ENCODE measurements at places on chromosomes 4 and X.

DNA sequence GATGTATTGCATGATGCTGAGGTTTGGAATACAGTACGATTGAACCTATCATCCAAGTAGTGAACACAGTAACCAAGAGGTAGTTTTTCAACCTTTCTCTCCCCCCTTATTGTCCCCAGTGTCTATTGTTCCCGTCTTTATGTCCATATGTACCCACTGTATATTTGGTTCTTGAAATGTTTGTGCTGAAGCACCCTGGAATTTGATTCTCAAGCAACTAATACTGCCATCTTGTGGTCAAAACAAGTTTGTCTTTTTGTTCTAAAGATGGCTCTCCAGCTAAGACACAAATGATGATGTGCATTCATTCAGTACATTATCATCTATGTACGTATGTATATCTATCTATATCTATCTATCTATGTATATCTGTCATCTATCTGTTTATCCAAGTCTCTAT, 33.5 kb upstream of the DCX start:
- no peak for DNase-seq

DNA sequence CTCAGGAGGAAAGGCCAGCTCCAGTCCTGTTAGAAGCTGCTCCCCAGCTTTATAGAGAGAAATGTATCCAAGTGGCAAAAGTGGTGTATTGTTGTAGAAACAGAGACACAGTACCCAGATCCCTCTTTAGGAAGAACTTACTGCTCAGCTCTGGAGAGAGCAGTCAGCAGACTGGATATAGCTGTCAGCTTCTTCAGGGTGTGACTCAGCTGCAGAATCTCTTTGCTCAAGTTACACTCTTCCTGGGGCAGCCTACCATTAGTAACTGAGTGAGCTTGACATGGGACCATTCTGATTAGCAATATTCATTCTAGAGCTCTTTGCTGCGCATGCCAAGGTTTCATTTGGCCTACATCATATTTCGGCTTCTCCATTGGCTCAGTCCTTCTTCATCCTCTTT, 40.5 kb downstream of the ATP1B4 start:
- no peak for DNase-seq

- no peak for DNase-seq
Observed at GRCh38 chr4:123555807-123556273, 159.2 kb downstream of the SPRY1 start.

DNA sequence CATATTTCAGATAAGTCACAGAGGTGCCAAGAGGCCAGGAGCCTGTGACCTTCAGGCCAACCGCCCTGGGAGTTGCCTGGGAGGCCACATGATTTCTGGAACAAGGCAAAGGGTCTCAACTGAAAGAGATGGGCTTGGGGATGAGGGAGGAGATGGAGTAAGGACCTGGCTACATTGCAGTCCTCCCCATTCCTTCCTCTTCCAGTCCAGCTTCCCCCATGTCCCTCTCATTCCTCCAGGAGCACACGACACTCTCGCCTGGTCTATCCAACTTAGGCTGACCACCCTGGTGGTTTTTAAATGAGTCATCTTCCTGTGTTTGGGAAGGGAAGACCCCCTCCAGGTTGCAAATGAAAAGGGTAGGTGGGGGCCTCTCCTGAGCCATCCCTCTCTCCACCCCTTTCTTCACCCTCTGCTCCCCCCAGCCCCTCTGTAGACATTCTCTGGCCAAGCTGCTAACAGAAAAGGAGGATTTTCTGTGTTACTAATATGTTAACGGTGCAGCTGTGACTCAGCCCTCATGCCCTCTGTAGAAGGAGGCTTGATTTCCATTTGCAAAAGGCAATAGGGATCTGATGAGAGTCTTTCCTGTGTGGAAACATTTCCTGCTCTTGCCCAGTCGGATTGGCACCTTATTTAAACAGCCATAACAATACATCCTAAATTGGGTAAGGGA, 79.2 kb downstream of the RTL5 start:
- no peak for DNase-seq

- DNase-seq, result no peak
Observed at GRCh38 chr4:103895876-103896465, 176.2 kb upstream of the TACR3 start.

- no peak for DNase-seq
Observed at GRCh38 chr4:21117541-21118180, 417.4 kb downstream of the PACRGL start.

- no peak for DNase-seq
Observed at GRCh38 chr4:15500701-15501100, 31.0 kb downstream of the CC2D2A start.

- no peak for DNase-seq
Observed at GRCh38 chrX:10549280-10549679, 71.1 kb downstream of the MID1 start.

DNA sequence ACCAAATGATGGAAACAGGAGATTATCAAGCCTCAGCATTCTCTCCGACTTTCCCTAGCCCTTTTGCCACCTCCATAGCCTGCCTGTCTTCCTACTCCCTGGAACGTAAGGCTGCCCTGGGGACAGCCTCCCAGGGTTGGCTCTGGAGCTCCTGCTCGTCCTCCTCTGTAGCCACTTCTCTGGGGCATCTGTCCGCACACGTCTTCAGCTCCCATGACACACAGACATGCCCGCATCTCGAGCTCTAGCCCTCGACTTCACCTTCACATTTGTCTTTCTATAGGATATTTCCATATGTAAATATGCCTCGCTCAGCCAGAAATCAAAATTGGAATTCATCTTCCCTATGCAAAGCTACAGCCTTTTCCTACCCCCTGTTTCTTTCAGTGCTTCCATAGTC, 67.7 kb downstream of the TSC22D3 start:
- no peak for DNase-seq

DNA sequence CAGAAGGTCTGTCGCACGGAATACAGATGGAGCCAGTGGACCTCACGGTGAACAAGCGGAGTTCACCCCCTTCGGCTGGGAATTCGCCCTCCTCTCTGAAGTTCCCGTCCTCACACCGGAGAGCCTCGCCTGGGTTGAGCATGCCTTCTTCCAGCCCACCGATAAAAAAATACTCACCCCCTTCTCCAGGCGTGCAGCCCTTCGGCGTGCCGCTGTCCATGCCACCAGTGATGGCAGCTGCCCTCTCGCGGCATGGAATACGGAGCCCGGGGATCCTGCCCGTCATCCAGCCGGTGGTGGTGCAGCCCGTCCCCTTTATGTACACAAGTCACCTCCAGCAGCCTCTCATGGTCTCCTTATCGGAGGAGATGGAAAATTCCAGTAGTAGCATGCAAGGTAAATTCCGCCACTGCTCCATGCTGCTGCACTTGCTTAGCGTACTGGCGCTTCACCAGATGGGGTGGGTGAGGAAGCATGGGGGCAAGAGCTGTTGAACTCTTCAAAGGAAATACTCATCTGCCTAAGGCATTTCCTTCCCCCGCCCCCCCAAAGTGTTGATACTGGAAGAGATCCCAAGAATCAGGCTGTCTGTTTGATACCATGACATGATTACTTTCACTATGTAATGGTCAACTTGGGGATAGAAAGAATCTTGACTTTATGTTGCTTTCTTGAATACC, 24.8 kb downstream of the KLF3 start:
- DNase-seq, result no peak

DNA sequence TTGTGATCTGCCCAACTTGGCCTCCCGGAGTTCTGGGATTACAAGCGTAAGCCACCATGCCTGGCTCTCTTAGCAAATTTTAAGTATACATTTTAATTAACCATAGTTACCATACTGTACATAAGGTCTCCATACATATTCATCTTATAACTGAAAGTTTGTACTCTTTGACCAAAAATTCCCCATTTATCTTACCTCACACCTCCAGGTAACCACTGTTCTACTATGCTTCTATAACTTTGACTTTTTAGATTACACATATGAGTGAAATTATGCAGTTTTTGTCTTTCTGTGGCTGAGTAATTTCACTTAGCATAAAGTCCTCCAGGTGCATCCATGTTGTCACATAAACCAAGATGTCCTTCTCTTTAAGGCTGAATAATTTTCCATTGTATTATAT, 17.4 kb downstream of the C4orf51 start:
- DNase-seq, result no peak

GRCh38 chrX:138034136-138034535, 468.2 kb downstream of the ZIC3 start:
- DNase-seq, result no peak

GRCh38 chr4:149465955-149466354, 349.7 kb downstream of the IQCM start:
- no peak for DNase-seq

GRCh38 chrX:134580907-134581306, 77.4 kb downstream of the PLAC1 start:
- DNase-seq, result no peak

DNA sequence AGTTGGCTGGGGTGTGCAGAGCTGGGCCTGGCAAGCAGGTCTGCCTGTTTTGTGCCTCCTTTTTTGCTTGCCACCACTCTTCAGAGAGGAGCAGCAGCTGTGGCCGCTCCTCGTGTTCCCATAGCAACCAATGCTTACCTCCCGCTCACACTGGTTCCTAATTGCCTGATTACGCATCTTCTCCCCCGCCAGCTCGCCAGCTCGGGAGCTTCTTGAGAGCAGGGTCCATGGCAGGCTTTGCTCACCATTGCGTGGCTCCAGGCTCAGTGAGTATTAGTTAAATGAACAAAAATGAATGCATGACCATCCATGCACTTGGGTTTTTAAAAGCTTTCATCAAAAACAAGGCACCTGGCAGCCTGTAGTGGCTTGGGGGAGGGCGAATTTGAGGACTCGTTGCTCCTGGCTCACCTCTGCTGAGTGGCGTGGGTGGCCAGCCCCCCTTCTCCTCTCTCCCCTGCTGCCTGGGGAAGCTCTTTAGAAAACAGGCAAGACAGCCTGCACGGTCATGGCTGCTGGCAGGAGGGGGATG, 14.2 kb upstream of the PJA1 start:
- DNase-seq, result no peak

GRCh38 chr4:8646296-8647093, 53.9 kb downstream of the CPZ start:
- DNase-seq, result no peak

GRCh38 chr4:188016754-188017153, 21.2 kb downstream of the ZFP42 start:
- DNase-seq, result no peak

GRCh38 chr4:17636341-17636695, 21.9 kb downstream of the MED28 start:
- no peak for DNase-seq

DNA sequence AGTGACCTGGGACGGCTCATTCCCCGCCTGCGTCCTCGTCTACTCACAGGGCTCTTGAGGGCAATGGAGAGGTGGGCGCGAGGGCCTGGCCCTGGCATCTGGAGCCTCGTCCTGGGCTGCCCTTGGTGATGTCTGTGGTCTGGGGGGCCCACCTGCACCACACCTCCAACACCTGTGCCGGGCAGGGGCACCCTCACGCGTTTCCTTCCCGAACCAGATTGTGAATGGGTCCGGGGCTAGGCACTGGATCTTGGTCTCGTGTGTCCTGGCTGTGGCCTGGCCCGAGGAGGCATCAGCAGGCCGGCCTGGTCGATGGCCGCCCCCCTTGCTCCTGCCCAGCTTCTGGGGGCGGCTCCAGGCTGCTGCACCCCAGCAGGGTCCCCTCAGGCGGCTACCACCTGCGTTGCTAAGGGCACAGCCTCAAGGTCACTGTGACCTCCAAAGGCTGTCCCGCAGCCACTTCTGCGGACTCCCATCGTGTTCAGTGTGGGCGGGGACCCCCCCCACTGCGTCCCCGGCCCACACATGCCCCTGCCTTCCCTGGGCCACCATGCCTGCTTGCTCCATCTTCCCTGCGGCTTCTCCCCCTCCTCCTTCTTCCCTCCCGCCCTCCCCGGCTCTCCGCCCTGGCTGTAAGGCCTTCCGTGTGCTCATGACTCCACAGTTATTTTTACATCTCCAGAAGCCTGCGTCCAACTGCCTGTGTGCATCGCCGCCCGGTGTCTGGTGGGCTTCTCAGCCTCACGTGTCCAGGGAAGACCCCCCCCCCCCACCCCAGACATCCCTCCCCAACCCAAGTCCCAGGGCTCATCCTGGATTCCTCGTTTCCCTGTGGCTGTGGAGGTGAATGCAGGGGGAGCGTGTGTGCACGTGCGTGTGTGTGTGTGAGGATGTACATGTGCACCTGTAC, 3.8 kb downstream of the DOK7 start:
- DNase-seq, result no peak

DNA sequence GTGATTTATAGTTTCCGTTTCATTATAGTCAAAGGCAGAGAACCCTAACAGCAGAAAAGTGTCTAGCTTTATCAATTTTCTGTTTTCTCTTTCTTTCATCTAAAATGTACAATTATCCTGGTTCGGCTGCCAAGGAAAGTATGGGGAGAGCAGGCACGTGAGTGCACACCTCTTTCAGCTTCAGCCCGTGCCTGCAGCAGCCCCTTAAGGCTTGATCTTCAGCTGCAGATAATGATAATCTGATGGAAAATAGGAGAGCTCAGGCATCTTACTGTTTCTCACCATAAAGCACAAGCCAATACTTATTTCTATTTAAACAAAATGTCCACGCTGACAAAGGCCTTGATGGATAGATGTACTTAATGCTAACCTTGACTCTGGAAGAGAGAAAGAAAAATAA, 334.4 kb downstream of the UNC5C start:
- DNase-seq, result no peak

DNA sequence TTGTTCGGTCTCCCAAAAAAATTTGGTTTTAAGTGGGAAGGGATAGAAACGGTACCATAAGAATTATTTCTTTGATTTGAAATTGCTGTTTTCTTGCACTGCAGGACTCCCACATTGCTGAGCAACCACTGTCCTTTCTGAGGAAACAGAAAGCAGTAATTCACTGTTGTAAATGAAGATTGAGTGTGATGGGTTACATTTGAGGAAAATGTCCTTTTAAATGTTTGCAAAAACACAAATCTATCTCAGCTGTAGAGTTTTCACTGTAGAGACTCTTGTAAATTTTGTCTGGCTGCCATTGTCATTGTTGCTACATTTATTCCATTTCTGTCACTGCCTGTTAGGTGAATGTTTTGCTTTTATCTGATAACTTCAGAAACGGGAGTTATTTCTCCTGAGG, 105.2 kb downstream of the FRAS1 start:
- no peak for DNase-seq

- no peak for DNase-seq
Observed at GRCh38 chr4:87345139-87345538, 22.5 kb upstream of the HSD17B13 start.

- no peak for DNase-seq
Observed at GRCh38 chr4:137614491-137614890, 82.2 kb upstream of the PCDH18 start.

- no peak for DNase-seq
Observed at GRCh38 chr4:111120191-111120590, 497.3 kb upstream of the PITX2 start.
